ENCODE measurements at places on chromosomes 4 and X.

DNA sequence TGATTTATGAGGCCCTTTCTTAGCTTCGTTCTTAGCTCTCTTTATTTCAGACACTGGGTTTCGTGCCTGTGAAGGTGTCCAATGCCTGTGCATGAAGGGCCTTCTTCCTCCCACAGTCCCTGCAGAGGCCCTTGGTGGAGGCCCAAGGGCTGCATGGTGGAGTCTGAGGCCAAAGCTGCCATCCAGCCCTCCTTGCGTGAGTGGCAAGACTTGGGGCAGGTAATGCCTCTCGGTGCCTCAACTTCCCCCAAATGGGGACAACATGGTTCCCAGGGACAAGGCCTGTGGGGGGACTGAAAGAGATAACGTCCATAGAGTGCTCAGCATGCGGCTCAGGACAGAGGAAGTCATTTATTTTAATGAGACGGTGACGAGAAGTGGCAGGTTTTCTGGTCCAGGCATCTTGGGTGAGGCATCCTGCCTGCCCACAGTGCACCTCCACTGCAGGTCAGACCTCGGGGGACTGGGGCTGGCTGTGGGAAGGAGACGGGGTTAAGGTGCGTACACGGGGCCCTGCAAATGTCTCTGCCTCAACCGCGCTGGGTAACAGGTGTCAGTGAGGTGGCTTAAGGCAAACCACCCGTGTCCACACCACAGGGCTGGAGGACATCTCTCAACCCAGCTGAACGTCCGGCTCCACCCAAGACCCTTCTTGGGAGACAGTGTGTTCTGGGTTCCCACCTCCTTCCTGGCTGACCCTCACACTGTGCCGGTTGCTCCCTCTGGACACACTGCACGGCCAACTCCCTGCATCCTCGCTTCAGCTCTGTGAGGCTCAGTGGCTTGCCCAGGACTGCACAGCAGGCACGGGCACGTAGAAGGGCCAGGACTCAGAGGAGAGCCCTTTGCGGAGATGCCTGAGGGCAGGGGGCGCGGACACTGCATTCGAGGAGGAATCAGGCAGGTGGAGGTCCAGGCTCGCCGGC, 50.5 kb downstream of the PSAPL1 start:
- no peak for DNase-seq

- no peak for DNase-seq
Measured at GRCh38 chr4:124937993-124938392, 225.5 kb upstream of the ANKRD50 start.

DNA sequence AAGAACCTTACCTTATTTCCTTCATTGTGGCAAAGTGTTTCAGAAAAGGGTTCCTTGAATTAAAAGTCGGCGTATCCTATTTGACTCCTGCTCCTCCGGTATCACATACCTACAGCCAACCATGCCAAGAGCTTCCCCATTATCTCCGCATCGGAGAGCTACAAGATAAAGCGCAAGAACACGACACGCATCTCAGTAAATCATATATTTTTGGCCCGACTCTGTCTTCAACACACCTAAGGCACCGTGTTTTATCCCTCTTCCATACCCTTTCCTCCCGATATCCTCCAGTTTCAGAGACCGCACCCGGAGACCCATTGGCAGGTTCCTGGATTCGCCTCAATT, 497 bp upstream of the THAP9 start:
- DNase-seq = no peak

GRCh38 chr4:31291238-31291637, 571.1 kb downstream of the PCDH7 start:
- no peak for DNase-seq

DNA sequence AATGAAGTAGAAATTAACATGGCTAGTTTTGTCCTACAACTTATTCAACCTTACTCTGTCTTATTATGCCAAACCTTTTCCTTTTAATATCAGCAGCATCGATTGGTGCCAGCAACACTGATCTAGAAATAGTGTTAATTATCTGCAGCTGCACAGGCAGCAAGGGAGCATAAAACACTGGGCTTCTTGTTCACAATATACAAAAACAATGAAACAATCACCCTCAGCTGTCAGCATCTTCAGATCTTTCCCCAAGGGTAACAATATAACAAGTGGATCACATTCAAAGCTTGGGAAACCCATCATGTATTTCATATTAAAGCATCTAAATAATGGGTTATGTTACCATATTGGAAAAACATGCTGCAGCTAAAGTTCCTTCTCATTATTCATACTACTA, 238.1 kb downstream of the SPOCK3 start:
- DNase-seq = no peak

DNA sequence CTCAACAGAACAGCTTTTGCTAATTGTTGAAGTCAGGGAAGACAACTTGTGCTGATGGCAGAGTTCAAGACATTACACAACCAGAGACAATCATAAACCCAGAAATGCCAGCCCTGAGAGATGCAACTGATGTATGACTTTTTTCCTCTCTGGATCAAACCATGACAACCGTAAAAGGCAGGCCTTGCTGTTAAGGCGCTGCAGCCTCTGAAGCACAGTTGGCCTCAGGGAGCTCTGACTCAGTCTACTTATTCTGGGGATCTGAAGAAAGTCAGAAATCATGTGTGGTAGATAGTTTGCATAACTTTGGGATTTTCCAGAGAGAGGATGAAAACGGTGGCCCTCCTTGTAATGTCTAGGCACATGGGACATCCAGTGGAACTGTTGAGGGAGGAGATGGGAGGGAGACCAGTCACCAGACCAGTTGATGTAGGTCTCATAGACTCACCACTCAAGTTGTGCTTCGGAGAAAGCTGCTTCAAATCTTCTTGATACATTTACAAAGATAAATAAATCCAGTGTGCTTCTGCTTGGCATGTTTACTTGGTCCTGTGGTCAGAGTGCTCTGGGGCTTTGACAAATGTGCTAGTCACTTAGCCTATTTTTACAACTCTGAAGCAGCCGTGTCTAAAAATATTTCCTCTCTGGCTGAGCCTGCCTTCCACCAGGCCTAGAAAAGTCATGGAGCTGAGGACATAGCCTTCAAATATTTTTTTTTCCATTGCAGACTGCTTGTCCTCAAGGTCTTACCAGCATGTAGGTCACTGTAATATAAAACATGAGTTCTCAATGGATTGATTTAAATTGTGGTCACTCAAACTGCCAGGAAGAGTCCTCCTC, 7.5 kb downstream of the HADH start:
- no peak for DNase-seq

DNA sequence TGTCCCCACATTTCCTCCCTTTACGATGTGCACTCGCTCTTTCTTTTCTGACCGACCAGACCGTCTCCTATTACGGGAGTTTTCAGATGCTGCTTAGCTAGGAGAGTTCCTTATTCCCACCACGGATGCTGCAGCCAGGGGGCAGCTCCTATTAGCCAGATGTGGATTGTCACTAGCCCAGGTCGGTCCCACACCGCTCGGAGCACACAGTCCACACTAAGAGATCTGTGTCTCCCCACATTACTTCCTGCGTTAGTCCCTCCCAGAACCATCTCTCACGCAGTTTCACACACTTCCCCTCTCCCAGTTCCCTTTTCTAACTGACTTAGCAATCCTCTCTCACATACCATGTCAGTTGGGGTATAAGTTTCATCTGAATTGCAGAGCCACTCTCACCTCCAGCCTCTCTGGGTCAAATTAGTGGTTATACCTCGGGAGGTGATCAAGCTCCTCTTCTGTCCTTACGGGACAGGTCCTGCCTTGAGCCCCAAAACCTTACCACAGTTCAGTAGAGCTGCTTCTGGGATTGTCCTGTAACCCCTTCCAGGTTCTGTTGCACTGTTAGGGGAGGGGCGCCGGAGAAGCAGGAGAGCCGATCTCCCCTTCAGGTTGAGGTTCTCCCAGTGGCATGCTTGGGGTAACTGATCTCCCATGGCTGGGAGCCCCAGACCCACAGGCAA, 28.2 kb downstream of the SULT1E1 start:
- no peak for DNase-seq

- DNase-seq = no peak
Measured at GRCh38 chr4:6509587-6509986, 37.2 kb upstream of the PPP2R2C start.

- no peak for DNase-seq
Measured at GRCh38 chr4:81854406-81854805, 382.7 kb upstream of the RASGEF1B start.

- no peak for DNase-seq
Measured at GRCh38 chr4:184662236-184662635, 12.7 kb downstream of the PRIMPOL start.

DNA sequence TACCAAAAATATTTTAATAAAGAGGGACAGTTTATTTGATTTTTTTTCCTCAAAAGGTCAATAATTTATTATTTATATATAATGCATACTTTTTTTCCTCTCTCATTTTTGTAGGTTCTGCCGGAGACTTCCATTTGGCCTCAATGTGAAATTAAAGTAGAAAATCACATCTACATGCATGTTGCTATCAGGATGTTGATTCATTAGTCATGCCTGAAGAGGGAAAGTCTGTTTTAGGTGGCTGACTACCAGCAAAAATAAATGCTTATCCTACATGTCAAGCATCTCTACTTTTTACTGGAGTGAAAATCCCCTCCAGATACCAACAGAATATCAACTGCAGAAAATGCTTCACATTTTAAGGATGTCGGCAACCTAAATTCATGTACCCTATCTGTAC, 41.5 kb downstream of the KIAA0232 start:
- no peak for DNase-seq

DNA sequence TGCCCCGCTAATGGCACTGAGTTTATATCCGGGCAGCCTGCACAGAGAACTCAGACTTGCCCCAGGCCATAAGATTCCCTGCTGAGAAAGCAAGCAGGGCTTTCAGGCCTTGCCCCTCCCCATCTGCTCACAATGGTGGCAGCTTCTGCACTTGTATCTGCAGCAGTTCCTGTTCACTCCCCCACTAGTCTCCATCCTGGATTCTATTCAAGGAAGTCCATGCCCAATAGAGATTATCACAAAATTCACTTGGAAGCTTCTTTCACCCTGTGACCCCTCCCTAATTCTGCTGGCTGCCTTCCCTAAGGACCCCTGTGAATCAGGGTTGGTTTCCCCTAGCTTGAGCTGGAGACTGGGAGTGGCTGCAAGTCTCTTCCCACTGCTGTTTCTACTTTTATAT, 34.5 kb upstream of the UCP1 start:
- no peak for DNase-seq

DNA sequence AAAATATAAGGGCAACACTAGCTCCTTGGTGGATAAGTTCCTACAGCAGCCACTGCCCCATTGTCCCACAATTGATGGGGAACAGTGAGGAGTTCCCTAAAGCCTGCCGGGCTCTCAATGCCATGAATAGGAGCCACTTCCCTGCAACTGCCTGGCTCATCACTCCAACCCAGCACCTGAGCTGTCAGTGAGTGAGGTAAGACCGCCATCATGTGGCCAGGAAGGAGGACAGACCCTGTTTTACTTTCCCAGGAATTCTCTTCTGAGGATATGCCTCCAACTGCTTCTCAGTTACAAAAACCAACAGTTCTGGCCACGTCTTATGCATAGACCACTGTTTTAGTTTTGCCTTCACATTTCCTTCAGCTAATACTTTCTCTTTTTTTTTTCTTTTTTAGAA, 45.5 kb downstream of the SRPX start:
- no peak for DNase-seq

GRCh38 chr4:144712775-144713174, 66.8 kb downstream of the HHIP start:
- DNase-seq = no peak

DNA sequence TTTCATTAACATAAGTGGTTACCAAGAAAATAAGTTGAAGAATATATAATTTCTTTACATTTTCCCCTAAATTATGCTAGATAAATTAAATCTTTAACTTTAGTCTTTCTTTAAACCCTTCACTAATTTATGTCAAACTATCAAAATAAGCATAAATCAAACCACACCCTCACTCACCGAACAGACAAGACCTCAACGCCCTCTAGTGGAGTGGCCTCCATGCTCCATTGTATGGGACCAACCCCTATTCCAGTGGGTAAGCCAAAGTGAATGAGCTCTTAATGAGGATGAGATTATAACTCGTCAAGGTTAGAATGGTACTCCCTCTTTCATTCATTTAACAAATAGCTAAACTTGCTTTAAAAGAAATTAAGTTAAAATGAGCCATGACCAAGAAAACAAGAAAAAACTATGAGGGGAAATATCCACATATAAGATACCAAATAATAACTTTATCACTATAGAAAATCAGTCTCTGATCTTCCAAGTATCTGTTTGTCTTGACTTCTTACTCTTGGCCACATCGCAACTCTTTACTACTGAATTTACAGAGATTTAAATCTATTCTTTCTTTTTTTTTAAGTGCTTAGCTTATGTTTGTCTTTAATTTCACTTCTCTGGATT, 15.6 kb upstream of the BBS12 start:
- DNase-seq = peak; percentile 55

- no peak for DNase-seq
Measured at GRCh38 chr4:57410331-57411052, 300.3 kb upstream of the IGFBP7 start.

GRCh38 chr4:142718981-142719380, 127.1 kb downstream of the INPP4B start:
- DNase-seq = no peak

DNA sequence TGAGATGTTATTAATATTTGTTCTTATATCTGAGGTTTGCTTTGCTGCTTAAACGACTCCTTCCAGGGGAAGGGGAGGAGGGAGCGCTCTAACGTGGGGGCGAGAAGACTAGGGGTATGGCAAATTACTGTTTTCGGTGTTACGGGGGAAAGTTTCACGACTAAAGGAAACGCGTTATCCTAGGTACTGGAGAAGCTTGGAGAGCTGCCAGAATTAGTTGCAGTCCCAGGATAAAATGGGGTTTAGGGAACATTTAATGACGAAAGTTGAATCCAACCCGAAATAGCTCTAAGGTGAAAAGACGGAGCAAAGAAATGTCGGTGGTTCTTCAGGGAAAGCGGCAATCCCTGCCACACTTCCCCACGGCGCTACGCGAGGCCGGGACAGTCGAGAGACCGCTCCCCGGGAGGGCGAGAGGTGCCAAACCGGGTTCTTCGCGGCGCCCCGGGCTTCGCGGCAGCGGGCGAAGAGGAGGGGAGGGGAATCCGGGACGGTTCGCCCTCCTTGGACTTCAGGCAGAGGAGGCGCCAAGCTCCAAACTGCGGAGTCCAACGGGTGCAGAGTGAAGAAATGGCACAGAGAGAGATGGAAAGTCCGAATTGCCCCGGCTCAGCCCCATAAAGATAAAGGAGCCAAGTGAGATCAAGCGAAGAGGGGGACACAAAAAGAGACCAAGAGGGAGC, 724 bp downstream of the THOC2 start:
- DNase-seq = no peak

DNA sequence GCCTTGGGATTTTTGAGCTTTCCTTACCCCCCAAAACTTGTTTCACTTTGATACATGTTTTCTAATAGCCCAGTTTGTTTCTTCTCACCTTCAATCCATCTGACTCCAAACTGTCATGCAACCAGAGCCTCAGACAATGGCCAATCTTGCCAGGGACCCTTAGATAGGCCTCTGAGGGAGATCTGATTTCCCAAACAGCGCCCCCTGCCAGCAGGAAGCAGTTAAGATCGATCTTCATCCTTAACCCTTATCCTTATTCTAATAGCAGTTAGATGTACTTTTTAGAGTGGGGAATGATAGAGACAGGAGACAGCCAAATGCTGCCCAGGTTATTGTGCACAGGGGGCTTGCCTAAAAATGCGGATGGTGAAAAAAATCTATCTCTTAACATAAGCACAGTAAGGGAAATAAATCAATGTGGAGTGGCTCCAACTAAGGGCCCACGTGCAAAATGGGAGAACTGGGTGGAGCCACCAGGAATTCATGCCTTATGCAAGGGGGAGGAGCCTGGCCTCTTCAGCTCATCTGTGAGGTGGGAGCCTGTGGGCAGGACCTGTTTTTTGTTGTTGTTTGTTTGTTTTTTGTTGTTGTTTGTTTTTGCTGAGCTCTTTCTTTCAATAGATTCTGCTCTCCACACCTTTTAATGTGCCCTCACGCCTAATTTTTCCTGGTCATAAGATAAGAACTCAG, 833.6 kb upstream of the AGA start:
- DNase-seq = no peak

Data from stimulated activated CD8-positive, alpha-beta memory T cell treated with anti-CD3 and anti-CD28 coated beads, Interleukin-4, amount 100 ng/mL, for 1 hour (primary cell).